Foreskin keratinocyte (primary cell): ENCODE measurements at places on chromosomes 5 and 9.
A peak's percentile ranks its signal among the peaks of the same experiment; 100 is the strongest.

- DNase-seq, result no peak
Measured at GRCh38 chr5:61334868-61335615, 3.0 kb downstream of the ZSWIM6 start.

DNA sequence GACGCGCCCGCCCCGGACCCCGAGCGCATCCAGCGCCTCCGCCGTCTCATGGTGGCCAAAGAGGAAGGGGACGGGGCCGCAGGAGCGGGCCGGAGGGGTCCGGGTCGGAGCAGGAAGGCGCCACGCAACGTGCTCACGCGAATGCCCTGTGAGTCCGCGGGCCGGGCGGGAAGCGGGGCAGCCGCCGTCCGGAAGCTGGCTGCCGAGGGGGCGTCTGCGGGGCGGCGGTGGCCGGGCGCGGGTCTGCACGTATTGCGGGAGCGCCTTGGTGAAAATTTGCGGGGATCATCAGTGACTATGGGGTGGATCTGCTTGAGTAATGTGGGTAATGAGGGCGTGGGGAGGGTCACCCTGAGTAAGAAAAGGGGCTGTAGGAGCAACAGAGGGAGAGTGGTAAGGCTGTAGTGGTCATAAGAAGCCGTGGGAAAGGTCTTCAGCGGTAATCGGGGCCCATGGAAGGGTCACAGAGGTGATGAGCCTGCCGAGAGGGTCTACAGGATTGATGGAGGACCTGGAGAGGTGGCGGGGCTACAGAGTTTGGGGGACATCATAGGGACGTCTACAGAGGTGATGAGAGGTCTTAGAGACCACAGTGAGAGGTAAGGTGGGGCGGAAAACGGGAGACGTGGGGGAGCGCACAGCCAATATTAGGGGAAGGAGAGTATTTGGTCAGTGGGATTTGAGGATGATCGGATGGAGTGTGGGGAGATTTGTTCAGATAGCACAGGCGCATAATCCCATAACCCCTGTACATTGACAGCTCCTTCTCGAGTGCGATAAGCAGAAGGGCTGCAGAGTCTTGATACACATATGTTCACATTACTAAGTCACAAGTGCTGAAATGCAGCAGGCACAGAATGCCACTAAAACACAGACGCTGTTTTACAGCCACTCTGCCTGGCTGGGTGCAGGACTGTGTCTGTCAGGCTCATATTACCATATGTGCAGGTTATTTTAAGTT lies 819 bp downstream of the LSM11 start:
- no peak for DNase-seq

DNA sequence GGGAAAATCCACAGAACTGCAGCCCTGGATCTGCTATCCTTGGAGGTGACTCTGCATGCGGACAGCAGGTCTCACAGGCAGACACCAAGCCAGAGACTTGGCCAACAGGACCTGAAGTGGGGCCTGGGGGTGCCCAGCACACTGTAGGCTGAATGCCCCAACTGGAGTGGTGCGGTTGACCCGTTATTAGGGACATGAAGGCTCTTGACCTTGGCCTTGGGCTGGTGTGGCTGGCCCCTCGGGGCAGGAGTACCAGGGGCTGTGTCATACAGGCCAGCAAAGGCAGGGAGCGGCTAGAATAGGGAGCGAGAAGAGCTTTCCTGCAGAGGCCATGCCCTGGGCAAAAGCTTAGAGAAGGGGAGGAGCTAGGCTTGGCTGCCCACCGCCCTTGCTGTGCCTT lies 153.2 kb upstream of the MVB12B start:
- no peak for DNase-seq

DNA sequence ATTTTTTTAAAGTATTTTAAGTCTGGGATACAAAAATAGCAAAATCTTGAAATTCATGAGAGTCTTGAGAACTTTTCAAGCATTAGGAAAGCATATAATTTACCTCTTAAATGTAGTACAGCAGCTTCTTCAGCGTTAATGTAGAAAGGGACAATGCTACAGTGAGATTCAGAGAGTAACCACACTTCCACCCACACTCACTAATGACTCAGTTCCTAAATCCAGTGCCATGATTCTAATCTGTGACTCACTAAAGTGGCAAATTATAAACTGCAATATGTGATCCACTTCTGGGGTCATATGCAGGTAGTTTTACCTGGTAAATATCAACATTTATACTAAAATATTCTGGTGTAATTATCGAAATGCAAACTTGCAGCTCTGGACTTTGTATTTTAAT lies 434.5 kb upstream of the TUSC1 start:
- DNase-seq, result peak; percentile 29

DNA sequence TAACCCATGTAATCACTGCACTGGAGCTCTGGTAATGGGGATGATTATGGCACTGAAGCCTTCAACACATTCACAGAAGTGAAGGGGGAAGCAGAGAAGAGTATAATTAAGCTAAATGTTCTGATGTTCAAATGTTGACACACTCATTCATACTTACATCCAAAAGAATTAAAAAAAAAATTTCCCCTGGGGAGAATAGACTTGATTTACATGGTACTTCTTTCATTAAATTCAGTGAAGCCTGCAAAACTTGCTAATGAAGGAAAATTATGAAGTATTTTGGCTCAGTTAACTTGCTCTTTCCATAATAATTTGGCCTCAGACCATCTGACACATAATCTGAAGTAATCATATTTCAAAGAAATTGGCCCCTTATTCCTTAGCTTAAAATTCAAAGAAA lies 428.8 kb downstream of the SH3GL2 start:
- no peak for DNase-seq

DNA sequence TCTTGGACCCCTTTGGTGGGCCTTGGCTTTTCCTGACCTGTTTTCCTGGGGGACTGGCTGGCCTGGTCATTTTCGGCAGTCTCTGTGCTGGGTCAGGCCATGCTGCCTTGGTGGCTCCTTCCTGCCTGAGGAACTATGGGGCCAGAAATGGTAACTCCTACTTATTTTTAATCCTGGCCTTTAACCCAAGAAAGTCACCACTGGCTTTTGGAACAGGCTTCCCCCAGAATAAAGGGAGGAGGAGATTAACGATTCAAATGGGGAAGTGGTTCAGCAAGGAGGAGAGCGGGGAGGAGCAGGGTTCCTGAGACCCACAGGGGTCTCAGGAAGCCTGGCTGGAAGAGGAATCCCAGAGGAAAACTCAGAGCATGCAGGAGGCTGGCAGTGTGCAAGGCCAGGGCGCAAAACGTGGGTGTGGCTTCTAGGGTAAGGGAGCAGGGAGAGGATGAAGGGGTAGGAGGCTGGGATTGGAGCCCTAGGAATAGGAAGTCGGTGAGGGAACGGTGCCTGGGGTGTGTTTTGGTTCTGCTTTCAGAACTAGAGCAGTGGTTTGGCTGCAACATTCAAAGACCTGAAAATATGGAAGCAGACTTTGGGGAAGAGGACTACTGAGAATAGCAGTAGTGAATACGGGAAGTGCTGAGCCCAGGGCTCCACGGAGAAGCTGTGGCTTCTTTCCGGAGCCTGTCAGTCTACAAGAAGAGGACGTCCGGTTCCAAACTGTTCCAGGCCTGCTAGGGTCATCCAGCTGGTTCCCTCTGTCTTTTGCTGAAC lies 271.1 kb upstream of the KLF4 start:
- no peak for DNase-seq

GRCh38 chr9:114196979-114197622 lies 41.8 kb downstream of the COL27A1 start:
- no peak for DNase-seq

- no peak for DNase-seq
Measured at GRCh38 chr9:96230002-96230401, 72.0 kb downstream of the HSD17B3 start.

- no peak for DNase-seq
Measured at GRCh38 chr5:95713960-95714710, 17.0 kb upstream of the RHOBTB3 start.

DNA sequence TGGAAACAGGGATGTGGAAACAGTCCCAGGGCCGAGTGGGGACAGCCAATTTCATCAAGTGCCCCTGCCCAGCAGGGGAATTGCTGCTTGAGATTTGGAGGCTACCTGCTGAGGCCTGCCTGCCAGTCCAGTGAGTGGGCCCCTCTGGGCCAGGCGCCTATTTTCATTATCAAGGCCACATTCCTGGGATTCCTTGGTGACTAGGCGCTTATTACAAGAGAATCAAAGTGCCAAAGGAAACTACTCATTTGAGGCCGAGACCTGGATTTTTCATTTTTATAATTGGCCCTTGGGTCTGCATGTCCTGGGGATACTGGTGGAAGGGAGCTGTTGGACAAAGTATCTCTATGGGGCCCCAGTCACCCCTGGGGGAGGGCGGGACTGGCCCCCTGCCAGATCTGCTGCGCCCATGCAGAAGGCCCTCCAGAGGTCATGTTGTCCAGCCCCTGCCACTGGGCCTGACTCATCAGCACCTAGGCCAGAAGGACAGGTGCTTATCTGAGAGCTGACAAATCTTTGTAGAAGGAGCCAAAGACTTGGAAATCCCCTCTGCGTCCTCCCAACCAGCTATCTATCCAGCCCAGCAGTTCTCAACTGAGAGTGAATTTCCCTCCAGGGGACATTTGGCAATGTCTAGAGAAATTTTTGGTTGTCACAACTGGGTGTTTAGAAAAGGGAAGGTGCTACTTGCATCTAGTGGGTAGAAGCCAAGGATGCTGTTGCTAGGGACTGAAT lies 45.6 kb downstream of the FOXI1 start:
- peak; percentile 91 for DNase-seq

DNA sequence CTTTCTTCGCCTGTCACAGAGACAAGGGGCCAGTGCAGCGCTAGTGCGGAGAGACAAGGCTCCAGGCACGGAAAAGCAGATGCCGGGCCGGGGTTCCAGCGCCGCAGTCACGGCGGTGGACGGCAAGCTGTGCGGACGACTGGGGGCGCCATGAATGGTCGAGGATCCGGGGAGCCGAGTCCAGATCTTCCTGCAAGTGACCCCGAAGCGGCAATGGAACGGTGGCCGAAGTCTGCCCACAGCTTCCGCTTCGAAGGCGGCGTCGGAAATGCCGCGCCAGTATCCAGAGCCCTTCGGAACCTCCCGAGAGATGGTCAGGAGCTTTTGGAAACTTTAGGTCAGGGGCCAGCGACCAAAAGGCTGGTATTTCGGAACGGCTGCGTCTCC lies 601 bp upstream of the FAF2 start:
- DNase-seq, result no peak

- DNase-seq, result no peak
Measured at GRCh38 chr9:92527832-92528521, 7.8 kb downstream of the ECM2 start.

- DNase-seq, result no peak
Measured at GRCh38 chr9:73844135-73844534, 653.0 kb upstream of the RORB start.

DNA sequence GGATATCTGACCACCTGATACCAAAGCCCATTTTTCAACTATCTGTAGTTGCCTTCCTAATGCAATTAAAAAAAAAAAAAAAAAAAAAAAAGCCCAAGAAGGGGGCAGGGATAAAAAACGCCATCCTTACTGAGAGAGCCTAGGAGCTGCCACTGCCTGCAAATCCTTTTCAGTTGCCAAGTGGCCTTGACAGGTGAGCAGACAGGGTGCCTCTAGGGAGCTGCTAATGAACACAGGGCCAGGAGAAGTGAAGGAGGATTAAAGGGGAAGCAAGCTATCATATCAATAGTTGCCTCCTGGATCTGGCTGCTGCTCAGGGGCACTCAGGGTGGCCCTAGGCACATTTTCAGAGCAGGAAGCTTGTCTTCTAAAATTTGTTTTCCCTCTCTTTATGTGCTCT lies 547.4 kb downstream of the TLE1 start:
- DNase-seq, result no peak
